ENCODE measurements at places on chromosomes 11 and 22.

- no peak for DNase-seq
These were observed 40.6 kb upstream of the LINC01488 start for GRCh38 chr11:69440876-69441275.

DNA sequence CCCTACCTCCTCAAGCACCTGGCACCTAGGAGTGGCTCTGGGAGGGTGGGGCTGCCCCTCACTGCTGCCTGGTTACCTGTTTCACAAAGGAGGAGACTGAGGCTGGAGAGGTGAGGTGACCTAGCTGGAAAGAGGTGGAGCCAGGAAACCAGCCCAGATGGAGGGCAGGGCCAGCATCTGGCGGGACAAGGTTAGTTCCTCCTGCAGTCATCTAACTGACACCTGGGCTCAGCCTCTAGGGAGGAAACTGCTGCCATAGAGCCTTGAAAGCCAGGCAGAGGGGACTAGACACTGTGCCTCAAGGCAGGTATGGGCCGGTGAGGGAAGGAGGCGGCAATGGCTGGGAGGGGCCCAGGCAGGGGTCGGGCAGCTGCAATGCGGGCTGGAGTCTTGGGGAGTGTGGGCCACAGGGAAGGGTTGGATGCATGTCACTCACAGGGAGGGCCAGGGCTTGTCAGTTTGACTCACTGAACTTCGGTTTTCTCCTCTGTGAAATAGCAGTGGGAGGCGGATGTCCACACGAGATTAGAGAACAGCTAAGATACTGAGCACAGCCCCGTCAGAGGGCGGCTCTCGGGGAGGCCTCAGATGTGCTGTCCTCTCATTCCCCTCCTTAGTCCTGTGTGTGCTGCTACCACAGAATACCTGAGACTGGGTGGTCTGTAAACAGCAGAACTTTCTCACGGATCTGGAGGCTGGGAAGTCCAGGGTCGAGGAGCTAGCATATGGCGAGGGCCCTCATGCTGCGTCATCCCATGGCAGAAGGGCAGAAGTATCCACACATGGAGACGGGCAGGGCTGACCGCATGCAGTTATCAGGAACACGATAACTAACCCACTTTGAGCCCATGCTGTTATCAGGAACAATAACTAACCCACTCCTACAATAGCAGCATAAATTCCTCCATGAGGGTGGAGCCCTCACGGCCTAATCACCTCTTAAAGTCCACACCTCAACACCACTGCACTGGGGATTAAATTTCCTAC lies 16.1 kb downstream of the MGAT3 start:
- DNase-seq: no peak

DNA sequence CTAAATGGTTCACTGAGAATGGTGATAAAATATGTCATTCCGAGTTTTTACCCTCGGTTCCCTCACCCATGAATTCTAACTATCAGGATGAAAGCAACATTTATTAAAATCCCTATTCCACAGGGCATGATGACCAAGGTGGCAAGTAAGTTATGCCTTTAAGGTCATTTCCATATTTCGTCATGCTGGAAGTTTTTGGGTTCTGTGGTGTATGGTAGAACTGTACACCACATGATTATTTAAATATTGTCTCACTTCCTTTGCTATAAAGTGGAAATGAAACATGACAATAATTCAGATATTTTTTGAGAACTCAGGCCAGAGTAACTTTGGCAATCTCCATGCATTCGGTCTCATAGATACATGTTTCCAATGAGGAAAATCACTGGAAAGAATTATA lies 68.5 kb upstream of the CARD18 start:
- no peak for DNase-seq

DNA sequence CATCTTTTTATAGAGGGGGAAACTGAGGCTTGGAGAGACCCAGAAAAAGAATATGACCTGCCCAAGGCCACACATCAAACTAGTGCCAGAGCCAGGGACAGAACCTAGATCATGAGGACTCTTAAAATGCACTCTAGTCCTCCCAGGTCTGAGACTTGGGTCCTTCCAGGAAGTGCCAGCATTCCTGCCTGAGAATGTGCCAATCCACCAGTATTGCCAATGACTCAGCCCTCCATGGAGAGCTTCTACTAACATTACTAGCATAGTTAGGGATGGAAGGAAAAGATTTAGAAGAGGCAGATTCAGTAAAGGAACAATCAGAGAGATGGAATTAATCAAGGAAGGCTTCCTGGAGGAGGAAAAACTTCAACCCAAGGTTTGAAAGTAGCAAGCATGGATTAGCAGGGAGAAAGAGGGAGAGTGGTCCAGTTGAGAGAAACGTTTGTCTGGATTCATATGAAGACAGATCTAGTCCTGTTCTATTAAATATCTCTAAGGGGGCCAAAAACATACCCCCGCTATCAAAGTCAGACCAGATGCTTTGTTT lies 20.1 kb upstream of the SMIM35 start:
- DNase-seq: no peak

DNA sequence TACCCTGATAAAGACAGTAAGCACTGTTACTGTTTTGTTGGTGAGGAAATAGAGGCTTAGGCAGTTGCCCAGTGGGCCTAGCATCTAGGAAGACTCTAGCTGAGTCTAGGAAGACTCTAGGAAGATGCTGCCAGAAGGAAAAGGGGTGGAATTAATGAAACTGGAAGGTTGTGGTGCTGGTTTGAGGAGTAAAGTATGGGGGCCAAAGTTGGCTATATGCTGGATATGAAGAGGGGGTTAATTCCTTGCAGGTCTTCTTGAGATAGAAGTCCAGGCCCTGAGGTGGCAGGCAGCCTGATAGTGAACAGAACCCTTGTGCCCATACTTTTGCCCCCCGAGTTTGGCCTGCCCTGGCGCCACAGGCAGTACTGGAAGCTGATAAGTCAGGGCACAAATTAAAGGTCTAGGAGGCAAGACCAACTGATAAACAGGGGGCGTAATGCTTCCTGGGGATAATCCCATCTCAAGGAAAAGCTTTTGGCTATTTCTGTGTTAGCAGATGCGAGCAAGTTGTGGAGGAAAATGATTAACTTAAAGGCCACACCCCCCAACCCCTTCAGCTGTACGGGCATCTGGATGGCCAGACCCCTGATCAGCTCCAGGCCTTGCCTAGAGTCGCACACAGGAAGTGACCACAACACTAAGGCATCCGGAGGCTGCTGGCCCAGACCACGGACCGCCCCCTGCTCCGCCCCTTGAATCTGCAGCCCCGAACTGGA lies 3.1 kb downstream of the ILK start:
- peak; percentile 97 for DNase-seq

DNA sequence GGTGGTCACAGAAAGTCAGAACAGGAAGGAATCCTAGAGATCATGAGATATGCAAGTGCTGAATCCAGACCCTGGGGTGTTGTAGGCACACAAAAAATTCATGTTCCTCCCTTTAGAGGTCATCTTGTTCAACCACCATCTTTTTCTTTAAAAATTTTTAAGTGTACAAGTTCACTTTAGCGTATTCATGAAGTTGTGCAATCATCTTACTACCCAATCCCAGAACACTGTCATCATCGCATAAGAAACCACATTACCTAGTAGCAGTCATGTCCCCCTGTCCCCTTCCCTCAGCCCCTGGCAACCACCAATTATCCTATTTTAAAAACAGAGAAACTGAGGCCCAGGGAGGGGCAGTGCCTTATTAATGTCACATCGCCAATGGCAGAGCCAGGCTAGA lies 20.3 kb upstream of the WNT11 start:
- DNase-seq: no peak

DNA sequence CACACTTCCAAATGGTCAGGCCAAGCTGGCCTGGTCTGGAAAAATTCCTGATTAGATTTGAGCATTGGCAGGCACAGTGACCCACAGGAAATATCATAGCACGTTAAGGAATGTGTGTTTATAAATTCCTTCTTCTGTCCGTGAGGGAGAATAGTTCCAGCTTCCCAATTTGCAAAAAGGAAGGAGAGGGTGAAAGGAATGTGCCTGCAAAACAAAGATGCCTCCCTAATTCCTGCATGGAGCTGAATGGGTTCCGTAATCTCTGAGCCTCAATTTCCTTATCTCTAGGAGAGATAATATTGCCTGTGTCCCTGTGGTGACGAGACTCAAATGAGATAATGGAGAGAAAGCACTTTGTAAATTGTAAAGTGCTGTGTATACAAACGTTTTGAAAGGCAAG lies 105.1 kb downstream of the FEZ1 start:
- no peak for DNase-seq

DNA sequence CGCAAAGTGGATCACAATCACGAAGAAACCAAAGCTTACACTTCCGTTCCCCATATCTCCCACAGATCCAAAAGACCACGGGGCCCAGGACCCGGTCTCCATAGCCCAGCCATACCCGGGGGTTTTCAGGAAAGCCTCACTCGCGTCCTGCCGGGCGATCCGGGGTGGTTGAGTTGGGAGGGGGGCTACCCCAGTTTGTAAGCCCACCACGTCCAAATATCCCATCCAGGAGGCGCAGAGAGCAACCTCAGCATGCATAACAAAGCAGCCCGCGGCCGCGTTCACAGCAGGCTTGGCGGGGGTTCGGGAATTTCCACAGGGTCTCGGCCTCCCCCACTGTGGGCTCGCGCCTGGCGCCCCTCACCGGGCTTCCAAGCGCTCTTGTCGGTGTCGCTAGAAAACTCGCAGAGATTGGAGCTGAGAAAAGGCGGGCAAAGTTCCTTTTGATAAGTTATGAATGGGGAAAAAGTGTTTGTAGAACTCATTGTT lies 9.5 kb downstream of the SDF2L1 start:
- peak; percentile 30 for DNase-seq

GRCh38 chr11:72354356-72355115 lies 79.8 kb downstream of the CLPB start:
- DNase-seq: no peak

GRCh38 chr11:1459764-1460395 lies 26.7 kb downstream of the MOB2 start:
- no peak for DNase-seq

DNA sequence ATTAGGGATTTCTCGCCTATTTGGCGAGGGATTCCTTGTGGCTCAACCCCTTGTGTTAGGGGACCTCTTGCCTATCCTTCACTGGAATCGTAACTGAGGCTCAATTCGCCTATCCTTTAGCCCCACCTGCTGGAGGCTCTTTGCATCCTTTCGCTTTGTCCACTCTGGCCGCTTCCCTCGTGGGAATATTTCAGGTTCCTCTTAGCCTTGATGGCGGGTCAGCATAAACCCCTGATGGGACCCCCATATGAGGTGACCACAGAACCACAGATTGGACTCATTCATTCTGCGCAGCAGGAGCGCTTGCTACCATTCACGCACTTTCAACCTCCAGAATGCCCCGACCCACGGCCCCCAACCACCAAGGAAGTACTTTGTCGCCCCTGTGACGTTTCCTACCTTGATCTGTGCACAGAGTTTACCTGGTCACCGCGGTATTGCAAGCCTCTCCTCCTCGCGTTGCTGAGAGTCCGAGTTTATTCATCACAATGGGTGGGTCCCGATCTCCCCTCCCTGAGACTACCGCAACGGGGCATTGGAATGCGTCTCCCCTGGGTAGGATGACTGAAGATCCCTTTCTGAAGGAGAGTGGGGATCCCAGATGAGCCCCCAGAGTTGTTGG lies at the start of gene OR52N2:
Gene OR52N2 (plus strand): TSS at position 425 of the 622 bp plus-strand sequence. CDS start 11,412 bp downstream, outside the sequence.
- peak; percentile 36 for DNase-seq

GRCh38 chr22:22155146-22155545 lies 89.4 kb upstream of the VPREB1 start:
- no peak for DNase-seq

- DNase-seq: no peak
These were observed 4.7 kb downstream of the API5 start for GRCh38 chr11:43316451-43316850.

DNA sequence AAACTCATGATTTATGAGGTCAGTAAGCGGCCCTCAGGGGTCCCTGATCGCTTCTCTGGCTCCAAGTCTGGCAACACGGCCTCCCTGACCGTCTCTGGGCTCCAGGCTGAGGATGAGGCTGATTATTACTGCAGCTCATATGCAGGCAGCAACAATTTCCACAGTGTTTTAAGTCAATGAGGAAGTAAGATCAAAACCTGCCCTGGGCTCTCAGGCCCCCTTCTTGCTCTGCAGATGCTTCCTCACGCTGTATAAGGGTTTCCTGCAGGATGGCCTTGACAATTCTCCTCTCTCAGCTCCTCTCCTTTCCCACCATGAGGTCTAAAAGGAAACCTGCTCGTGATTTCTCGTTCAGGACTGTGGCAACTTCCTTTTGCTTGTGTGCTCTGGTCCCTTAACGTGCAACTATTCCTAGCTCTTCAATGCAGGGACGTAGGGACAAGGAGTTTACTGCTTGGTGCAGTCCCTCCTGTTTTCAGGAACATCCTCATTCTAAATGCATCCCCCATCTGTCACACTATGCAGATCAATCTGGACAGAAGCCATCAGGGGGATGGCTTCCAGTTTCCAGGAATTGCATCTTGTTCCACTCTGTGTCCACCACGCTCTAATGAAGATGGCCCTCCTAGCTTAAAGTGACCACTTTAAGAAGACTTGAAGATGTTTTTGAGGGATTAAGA lies 64.3 kb upstream of the IGLL5 start:
- no peak for DNase-seq

- DNase-seq: no peak
These were observed 1272.2 kb downstream of the LRRC4C start for GRCh38 chr11:40187295-40187694.

- DNase-seq: no peak
These were observed 741 bp upstream of the TALDO1 start for GRCh38 chr11:746289-747157.

GRCh38 chr11:123760894-123761293 lies 6.6 kb upstream of the OR6X1 start:
- DNase-seq: no peak

Measured in HuH-7 (cell line).